ENCODE measurements at places on chromosomes 1 and 21.

GRCh38 chr1:218516526-218516925, 171.4 kb downstream of the TGFB2 start:
- no peak for DNase-seq

DNA sequence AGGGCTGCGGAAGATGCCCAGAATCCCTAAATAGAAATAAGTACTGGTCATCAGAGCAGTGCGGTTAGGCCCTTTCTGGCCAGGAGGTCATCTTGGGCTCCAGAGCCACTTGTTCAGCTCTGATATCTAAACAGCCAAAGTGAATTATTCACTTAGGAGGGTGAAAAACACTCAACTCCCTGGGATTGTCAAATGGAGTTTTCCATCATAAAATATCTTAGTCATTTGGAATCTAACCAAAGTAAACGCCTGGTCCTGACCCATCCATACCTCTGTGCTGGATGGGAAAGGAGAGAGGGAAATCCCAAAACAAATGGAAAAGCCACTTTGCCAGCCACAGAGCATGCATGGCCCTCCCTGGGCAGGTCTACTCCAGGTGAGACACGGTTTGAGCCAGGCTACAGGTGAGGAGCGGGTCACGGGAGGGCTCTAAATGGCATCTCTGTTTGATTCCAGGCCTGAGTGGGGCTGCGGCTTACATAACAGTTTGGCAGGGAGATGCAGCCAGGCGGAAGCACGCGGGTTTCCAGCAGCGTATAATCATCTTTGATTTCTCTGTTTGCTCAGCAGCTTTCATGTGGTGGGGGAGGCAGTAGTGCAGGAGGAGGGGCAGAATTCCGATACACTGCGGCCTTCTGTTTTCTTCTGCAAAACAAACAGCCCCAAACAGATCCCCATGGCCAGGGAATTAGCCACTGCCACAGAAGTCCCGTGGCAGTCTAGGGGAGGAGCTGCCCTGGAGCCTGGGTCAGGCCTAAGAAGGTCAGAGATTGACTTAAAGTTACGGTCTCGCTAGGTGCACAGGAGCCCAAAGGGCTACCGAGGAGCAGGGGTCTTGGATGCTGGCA, 59.1 kb upstream of the ZNF648 start:
- DNase-seq = no peak

GRCh38 chr1:84145068-84145467, 997 bp downstream of the PRKACB start:
- no peak for DNase-seq

DNA sequence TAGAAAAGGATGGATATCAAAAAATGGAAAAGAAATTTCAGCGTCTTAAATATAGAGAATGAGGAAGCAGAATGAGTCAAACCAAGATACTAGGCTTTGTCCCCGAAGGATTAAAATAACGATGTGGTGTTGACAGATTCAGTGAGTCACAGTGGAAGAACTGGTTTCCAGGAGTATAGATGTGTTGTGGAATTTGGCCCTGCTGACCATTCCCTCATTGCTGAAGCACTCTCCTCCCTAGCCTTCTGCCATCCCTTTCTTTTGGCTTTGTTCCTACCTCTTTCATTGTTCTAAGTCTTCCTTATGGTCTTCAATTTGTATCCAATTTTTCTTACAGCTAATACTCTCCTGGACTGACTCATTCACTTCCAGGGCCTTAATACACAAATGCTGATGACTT, 23.1 kb upstream of the USP25 start:
- peak; percentile 62 for DNase-seq

- DNase-seq = no peak
These were observed 39.0 kb downstream of the LRRC8C start for GRCh38 chr1:89671775-89672488.

DNA sequence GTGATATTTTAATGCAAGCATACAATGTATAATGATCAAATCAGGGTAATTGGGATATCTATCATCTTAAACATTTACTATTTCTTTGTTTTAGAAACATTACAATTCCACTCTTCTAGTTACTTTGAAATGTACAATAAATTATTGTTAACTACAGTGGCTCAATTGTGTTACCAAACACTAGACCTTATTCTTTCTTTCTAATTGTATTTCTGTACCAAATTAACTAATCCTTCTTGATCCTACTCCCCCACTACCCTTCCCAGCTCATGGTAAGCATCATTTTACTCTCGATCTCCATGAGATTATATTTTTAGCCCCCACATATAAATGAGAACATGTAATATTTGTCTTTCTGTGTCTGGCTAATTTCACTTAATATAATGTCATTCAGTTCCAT, 95.0 kb upstream of the MROH9 start:
- no peak for DNase-seq

DNA sequence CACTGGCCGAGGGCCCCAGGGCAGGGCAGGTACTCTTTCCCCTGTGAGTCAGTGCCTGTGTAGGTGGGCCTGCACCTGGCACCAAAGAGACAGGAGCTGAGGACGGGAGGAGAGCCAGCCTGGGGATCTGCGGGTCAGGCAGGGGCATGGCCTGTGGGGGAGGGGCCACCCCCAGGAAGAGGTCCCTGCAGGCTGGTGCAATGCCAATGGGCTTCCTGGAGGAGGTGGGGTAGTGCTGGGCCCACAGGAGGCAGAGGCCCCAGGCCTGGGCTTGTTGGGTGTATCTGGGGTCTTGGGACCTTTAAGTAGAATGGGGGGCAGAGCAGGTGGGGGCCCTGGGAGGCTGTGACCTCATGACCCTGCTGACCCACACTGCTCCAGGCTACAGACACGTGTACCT, 23.2 kb downstream of the PLCH2 start:
- DNase-seq = no peak

GRCh38 chr1:185670187-185670627, 64.0 kb upstream of the HMCN1 start:
- peak; percentile 18 for DNase-seq

GRCh38 chr21:45873418-45873817, 108.2 kb upstream of the COL6A1 start:
- no peak for DNase-seq

Data from hepatic stellate cell (primary cell).